ENCODE measurements at places on chromosomes 2 and 18.
A peak's percentile ranks its signal among the peaks of the same experiment; 100 is the strongest.

- DNase-seq, result peak; percentile 36
Measured at GRCh38 chr18:54147439-54147838, 77.0 kb downstream of the MBD2 start.

GRCh38 chr2:201854841-201855240 is 48.5 kb downstream of the CDK15 start:
- DNase-seq, result peak; percentile 85

- no peak for DNase-seq
Measured at GRCh38 chr2:121099329-121100290, 185.4 kb downstream of the TFCP2L1 start.

GRCh38 chr18:59719544-59720181 is 22.4 kb upstream of the CCBE1 start:
- peak; percentile 94 for DNase-seq

- DNase-seq, result no peak
Measured at GRCh38 chr2:77018219-77018618, 504.0 kb downstream of the LRRTM4 start.

GRCh38 chr18:42446195-42446594 is 491.2 kb downstream of the PIK3C3 start:
- DNase-seq, result peak; percentile 10

- no peak for DNase-seq
Measured at GRCh38 chr2:2793514-2793913, 462.4 kb upstream of the MYT1L start.

DNA sequence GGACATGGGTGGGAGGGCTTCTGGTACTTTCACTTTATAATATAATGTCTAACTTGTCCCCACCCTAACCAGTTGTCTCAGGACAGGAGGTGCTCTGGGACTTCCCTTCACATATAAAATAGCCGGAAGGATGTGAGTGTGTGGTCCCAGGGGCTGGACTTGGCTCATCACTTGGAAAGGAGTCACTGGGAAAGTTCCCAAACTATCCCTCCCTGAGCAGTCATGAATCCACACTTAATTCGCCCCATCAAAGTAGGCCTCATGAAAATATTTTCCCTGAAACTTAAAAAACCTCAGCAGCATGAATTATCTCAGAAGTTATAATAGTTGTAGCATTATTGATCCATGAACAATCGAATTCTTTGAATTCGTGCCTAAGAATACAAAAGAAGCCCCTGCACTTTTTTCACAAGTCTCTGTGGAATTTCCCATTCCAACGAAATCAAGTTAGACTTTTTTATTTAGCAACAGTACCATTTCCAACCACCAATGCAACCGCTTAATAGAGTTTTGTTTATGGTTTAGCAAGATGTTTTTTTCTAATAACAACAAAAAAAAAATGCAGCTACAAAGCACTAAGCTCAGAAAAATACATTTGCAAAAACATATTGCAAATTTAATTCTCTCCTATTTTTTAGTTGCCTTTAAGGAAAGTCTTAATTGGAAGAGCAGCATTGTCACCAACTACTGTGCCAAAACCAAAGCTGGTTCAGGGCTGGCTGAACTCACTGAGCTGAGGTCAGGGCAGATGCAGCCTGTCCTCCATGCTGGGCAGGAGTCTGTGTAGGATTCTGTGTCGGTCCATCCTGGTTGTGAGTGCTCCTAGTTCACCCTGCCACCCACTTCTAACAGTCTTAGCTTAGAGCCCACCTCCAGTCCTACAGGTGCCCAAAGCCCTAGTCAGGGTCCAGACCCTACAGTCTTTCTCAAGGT is 68.8 kb upstream of the SPTBN1 start:
- peak; percentile 95 for DNase-seq

DNA sequence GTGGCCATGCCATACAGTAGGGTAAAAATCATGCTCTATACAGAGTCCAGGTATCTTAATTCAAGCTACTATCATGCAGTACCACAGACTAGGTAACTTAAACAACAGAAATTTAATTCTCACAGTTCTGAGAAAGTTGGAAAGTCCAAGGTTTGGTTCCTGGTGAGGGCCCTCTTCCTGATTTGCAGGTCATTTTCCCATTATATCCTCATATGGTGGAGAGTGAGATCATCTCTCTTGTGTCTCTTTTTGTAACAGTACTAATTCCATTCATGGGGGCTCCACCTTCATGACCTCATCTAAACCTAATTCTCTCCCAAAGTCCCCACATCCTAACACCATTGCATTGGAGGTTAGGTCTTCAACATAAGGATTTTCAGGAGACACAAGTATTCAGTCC is 335.0 kb upstream of the ACVR2A start:
- no peak for DNase-seq

DNA sequence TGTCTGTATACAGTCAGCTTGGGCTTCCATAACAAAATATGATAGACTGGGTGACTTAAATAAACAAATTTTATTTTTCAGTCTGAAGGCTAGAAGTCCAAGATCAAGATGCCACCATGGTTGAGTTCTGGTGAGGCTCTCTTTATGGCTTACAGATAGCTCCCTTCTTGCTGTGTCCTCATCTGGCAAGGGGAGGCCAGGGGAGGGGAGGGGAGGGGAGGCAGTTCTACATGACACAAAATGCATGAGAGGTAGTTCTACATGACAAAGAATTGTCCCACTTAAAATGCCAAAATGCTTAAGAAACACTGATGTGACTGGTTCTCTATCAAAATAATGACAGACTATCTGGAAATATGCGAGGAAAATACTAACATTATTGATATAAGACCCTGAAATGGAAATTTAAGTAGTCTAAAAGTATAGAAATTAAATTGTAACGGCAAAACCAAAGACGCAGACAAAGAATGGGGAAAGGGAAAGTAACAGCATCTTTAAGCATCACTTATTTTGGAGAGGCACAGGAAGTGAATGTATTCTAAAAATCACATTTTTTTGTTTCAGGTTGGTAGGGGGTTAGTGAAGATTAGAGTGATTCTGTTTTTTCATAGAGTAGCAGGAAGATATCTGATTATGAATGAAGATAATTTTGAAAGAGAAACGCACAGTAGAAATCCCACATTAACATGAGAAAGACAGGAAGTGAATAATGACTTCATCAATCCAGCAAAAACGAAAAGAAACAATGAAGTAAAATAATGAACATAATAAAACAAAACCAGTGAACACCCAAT is 131.4 kb downstream of the STRN start:
- no peak for DNase-seq

DNA sequence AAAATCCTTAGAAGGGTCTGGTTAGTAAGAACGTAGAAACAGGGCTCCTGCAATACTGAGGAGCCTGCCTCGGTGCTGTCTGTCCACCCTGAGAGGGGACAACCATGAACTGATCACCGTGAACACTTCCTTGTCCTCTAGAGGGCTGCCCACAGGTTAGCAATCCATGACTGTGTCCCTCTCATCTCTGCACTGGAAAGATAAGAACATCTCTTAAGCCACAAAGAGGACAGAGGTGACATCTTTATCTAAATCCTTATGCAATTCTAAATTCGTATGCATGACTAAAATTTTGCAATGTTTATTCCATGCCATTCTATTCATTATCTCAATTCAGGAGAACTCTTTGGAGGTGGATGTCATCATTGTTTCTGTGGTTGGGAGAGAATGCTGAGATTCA is 12.8 kb downstream of the EFR3B start:
- DNase-seq, result no peak

- peak; percentile 18 for DNase-seq
Measured at GRCh38 chr2:48548840-48549239, 18.9 kb downstream of the STON1 start.

- DNase-seq, result no peak
Measured at GRCh38 chr18:32929213-32929612, 156.4 kb upstream of the KLHL14 start.

- DNase-seq, result no peak
Measured at GRCh38 chr18:64202210-64202836, 53.4 kb upstream of the LINC00305 start.

- peak; percentile 47 for DNase-seq
Measured at GRCh38 chr18:32093102-32093511, 1.4 kb downstream of the RNF138 start.
